Left ventricle myocardium inferior (tissue), 1 donor: ENCODE measurements at places on chromosomes 6 and 20. TPM values are rescaled to one million over a fixed set of nuclear protein-coding genes. Genes with fewer than 3 reads are reported as not detected.

DNA sequence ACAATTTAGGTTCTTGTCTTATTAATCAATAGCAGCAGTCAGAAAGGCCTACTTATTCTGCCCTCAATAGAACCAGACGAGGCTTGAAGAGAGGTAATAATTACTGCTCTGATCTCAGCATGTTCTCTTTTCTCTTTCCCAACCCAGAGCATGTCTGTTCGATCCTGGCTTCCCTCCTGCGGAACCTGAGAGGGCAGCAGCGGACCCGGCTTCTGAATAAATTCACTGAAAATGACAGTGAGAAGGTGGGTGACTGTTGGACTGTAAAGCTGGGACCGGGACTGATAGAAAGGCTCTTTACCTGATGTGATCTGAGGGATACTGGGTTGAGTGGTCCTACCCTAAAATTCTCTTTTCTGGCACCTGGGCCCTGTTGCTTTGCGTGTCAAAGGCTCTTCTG lies 63.0 kb upstream of the VSTM2L start:
- DNase-seq: no peak

DNA sequence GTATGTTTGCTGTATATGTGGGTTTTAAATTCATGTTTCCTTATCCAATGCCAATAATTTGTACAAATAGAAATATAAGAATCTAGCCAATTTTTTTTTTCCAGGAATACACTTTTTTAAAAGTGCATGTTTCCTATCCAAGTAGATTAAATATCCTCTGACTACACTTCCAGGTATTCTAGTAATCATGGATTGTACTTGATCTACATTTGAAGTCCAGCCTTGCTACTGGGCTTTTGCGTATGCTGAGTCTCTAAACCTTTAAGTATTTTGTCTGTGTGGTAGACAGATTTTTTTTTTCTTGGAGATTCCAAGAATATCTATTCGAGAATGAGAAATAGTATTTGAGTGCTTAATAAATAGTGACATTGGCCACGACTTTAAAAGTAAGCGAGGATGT lies 188.3 kb downstream of the SASH1 start:
- DNase-seq: no peak

DNA sequence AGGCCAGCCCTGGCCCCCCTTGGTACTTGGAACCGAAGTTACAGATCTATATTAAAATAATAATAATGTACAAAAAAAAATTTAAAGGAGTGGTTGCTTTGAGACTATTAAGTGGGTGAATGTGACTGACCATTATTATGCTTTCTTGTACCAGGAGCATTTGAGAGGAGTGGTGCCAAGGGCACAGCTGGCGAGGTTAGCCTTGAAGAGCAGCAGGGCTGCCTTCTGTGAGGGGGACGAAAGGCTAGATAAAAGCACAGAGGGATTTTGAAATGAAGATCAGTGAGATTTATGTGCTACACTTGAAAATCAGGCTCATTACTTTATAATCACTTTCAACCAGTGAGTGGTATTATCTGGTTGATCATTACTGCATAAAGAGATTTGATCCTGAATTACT lies 48.6 kb downstream of the FIG4 start:
- no peak for DNase-seq

LRRC73 gene
- 1.6 TPM for total RNA-seq

PERP gene
- total RNA-seq: 53.9 TPM

TFAP2D gene
- not detected for total RNA-seq

CSE1L gene
- 38.2 TPM for total RNA-seq
